ENCODE measurements at places on chromosomes 5 and 9.

- DNase-seq, result no peak
These were observed 61.0 kb downstream of the PRDM6 start for GRCh38 chr5:123150089-123150488.

GRCh38 chr9:99241106-99241505 lies 19.0 kb downstream of the SEC61B start:
- no peak for DNase-seq

- DNase-seq, result no peak
These were observed 104.6 kb upstream of the LRRTM2 start for GRCh38 chr5:138979684-138980280.

- no peak for DNase-seq
These were observed 347.6 kb downstream of the GADD45G start for GRCh38 chr9:89952401-89952800.

DNA sequence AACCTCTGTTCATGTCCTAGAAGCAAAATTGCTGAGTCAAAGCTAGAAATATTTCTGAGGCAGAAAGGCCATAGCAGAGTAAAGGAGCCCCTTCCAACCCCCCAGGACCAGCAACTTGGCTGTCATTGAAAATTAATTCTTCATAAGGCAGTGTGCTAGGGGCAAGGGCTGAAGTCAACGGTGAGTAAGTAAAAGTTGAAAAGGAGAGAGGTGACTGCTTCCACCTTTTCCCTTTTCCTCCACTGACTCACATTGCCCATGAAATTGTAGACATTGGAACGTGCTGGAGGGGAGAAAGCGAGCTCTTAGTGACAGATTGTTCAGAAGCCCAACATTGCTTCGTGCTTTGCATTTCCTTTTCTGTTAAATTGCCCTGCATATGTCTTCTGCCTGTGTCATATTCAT lies 19.1 kb downstream of the GLRA1 start:
- DNase-seq, result no peak

DNA sequence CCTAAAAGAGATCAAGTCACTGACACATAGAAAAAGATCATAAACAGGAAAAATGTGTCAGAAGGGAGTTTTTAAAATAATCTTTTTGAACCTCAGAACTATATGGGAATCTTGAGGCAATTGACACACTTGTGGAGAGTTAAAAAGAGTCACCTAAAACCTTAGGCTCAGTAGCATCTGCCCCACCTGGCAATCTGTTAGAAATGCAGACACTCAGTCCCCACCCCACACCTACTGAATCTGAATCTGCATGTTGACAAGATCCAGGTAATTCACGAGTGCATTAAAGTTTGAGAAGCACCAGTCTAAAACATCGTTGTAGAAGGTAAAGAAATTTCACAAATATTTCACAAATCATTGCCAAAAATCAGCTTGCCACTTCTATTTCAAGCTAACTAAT lies 388.3 kb downstream of the NR2F1-AS1 start:
- no peak for DNase-seq

GRCh38 chr5:141877356-141878185 lies 639 bp downstream of the PCDH1 start:
- no peak for DNase-seq

DNA sequence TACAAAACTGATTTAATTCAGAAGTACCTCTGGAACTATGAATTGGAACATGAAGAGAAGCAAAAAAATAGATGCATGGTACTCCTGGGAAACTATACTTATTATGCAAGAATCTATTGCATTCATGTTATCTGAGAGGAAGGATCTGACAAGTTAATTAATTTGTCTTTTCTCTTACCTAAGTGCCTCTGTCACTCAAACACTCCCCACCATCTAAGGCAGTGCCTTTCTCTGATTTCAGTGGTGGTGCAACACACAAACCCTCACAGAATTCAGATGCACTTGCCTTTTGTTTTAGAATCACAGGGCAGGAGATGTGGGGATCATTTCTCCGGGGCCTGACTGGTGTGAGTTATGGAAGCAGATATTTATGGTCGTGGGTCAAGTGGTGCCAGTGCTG lies 52.5 kb upstream of the C9orf72 start:
- no peak for DNase-seq

- no peak for DNase-seq
These were observed 57.9 kb upstream of the FST start for GRCh38 chr5:53422539-53422938.

DNA sequence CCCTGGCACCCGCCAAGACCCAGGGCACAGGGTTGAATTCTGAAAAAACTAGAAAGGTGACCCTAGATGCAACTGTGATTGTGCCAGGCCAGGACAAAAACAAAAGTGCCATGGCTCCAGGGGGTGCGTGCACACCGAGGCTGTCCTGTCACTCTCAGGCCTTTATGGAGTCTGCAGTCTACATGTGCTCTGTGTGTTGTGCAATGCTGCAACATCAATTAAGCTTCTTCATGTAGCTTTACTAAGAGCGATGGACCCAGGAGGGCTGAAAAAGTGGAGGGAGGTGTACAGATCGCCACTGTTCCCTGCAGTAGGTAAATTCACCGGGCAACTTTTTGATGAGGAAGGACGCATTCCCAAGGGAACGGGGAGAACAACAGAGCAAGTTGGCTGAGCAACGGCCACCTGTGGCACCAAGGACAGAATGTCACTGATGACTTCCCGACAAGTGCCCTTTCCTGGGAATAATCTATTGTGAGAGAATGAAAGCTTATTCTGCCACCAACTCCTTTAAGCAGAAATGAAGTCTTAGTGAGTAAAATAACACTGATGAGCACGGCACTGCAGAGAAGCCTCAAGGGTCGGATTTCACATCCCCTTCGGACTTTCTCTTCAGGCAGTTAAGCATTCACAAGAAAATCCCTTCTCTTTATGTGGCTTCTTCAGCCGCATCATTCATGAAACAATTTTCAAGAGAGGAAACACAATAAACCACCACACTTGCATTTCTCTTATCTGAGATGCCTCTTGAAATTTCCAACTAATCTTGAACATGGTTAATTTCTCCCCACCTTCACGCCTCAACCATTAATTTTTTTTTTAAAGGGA lies 149.6 kb downstream of the DROSHA start:
- DNase-seq, result no peak

GRCh38 chr5:25662610-25663009 lies 1017.8 kb upstream of the CDH10 start:
- no peak for DNase-seq

DNA sequence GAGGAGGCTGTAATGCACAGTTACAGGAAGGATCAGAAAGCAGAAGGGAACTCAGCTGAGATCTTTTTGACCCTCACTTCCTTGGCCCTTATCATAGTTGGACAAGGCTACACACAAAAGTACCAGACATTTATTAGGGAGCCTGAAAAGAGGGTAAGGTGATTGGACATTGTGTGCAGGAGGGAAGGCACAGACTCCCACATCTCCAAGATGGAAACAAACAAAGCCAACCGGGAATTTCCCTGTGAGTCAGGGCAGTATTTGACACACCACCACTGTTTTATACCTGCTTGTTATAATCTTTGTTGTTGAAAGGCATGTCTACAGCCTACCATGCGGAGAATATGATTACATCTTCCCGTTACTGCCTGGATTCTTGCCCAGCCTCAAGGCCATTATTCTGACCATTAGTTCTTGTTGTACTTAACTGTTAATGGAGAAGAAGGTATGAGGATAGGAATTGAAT lies 3.0 kb upstream of the CCNG1 start:
- DNase-seq, result no peak

- no peak for DNase-seq
These were observed 582.4 kb downstream of the BRINP1 start for GRCh38 chr9:118786877-118787276.

DNA sequence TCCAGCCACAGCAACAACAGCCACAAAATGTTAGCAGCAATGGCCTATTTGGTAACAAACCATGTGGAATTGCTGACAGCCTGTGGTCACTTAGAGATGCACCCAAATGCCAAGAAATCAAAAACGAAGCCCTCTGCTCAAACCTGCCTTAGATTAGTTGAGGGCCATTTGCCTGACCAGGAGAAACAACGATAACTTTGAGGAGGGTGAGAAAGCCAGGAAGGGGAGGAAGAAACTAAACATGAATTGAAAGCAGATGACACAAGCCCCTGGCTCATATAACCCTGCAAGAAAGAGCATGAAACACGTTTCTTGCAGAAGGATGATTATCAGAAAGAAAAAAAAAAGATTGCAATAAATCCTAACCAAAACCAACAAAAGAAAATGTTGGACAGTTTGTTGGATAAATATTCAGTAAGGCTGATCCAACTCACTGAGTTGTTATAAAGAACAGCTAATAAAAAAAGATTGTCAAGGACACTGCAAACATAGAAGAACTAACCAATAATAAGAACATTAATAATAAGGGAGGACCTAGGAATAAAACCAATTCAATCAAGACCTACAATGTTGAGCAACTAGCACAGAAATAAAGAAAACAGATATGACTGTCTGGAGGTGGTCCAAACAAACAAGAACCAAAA lies 140.5 kb upstream of the SLC30A5 start:
- no peak for DNase-seq

DNA sequence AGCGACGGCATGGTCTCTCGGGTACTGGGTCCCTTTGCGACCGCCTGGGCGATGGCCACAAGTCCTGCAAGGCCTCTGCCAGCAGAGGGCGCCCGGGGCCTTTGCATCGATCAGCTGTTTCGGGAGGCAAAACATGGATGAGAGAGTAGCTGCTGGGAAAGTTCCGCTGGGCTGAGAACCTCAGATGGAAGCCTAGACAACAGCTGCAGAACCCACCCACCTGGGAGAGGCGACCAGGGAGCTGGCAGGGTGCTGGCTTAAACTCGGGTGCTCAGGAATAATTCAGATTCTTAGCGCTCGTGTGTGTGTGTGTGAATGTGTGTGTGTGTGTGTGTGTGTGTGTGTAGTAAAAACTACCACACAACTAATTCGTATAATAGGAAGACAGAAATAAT lies 50.0 kb downstream of the TRIM32 start:
- peak; percentile 13 for DNase-seq

GRCh38 chr9:137437691-137438590 lies 3.2 kb downstream of the ENTPD8 start:
- DNase-seq, result no peak

GRCh38 chr5:39224196-39224761 lies 4.9 kb upstream of the FYB1 start:
- no peak for DNase-seq

GRCh38 chr9:131447148-131447547 lies 53.3 kb downstream of the PRRC2B start:
- DNase-seq, result no peak

GRCh38 chr5:42875211-42875610 lies 63.5 kb upstream of the SELENOP start:
- no peak for DNase-seq

GRCh38 chr5:158435161-158435616 lies 576.2 kb upstream of the CLINT1 start:
- peak; percentile 12 for DNase-seq

- DNase-seq, result no peak
These were observed 105.6 kb upstream of the ANKH start for GRCh38 chr5:14977058-14977685.

DNA sequence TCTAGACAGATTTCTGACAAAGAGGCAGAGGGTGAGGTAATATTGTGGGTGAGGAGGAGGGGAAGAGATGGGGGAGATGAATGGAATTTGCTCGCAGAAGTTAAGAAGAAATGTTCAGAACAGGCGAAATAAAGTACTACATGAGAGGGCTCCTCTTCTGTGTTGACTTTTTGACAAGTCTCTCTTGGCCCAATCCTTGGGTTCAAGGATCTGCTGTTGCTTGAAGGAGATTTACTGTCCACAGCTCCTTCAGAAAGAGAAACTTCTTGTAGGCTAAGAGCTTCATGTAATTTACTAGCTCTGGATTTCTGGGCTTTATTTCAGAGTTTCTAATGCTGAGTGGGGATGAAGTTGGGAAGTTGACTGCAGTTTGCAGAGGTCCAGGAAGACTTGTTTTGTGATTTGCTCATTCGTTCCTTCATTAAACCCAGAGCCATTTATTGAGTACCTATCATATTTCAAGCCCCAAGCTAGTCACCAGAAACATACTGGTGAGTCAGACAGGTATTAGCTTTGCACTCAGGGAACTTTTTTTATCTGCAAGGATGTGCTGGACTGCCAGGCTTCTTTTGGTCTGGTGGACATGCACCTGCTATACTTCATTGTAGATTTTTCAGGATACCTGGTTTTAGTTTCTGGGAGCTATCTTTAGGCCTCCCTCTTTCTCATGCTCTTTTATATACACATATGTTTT lies 402.9 kb upstream of the CLINT1 start:
- no peak for DNase-seq

GRCh38 chr5:62812621-62813255 lies 234.1 kb downstream of the LRRC70 start:
- no peak for DNase-seq

- DNase-seq, result no peak
These were observed 108.1 kb downstream of the LHFPL2 start for GRCh38 chr5:78540335-78541085.

GRCh38 chr5:146005264-146005663 lies 68.9 kb downstream of the SH3RF2 start:
- no peak for DNase-seq

- no peak for DNase-seq
These were observed 155.2 kb downstream of the GAS1 start for GRCh38 chr9:86792136-86792535.

GRCh38 chr9:31103836-31104235 lies 1280.6 kb upstream of the ACO1 start:
- no peak for DNase-seq

Data from stimulated activated CD8-positive, alpha-beta memory T cell treated with anti-CD3 and anti-CD28 coated beads, Interleukin-7, amount 100 ng/mL, for 4 hours (primary cell).